ENCODE measurements at places on chromosomes 5 and 9.
A peak's percentile ranks its signal among the peaks of the same experiment; 100 is the strongest.

DNA sequence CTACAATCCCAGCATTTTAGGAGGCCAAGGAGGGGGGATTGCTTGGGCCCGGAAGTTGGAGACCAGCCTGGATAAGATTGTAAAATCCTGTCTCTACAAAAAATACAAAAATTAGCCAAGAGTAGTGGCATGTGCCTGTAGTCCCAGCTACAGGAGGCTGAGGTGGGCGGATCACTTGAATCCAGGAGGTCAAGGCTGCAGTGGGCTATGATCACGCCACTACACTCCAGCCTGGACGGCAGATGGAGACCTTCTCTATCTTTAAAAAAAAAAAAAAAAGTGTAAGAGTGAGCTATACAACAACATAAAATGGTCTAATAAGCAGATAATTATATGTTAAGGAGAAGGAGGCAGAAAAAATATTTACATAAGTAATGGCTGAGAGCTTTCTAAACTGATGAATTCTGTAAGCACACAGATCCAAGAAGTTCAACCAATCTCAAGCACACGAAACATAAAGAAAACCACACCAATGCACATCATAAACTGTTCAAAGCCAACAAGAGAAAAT lies 23.0 kb downstream of the CDC14B start:
- no peak for DNase-seq

DNA sequence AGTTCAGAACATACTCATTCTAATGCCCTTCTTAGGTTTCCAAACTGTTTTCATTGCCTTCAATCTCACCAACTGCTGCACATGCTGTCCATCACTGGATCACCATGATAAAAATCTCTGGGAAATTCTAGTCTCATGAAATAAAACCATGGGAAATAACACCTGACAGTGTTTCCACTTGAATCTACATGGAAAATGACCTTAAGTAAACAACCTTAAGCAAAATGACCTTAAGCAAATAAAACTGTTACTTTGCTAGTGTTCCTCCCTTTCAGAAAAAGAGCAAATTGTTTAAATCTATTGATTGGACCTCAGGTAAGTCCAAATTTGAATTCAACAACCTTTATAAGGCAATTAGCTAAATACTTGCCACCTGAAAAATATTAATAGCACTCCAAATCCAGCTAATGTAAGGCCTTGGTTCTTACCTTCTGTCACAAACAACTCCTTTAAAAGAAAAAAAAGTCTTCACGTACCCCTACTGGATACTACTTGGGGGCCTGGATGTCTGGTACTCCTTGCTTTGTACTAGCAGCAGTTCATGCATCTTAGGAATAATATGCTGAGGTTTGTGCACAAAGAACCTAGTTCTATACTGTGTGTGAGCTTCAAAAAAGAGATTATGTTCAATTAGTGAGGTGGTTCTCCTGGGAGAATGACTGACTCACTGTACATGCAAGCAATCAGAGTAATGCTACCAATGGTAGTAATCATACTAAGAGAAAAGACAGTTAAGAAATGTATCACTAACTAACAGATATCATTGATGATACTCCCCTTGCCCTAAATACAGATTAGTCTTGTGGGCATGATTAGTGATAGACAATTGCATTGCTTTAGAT lies 630.4 kb downstream of the PSAT1 start:
- no peak for DNase-seq

DNA sequence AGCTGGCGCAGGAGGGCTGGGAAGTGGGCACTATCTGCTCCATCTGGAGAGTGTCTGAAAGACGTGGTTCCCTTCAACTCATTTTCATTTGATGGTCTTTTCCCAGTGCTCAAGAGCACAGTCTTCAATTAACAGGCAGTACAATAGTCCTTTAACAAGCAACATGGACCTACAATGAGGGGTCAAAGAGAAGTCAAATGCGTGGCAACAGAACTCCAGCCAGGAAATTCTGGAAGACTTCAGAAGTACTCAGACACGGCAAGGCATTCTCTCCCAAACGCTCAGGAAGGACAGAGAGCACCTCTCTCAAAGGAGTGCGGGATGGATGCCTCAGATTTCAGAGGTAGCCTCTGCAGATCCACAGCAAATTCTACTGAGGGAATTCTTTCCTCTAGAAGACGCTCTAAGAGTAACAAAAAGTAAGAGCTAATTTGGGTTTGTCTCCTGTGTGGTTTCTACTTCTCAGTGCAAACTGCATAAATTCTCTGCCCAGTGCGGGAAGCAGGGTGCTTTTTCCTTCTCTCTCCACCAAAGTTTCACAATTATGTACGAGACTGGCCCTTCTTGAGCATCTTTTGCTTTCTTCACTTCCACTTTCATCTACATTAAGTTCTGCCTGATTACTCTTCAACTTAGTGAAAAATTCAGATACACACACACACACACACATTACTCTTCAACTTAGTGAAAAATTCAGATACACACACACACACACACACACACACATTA lies 56.4 kb downstream of the LHFPL2 start:
- DNase-seq, result peak; percentile 45

DNA sequence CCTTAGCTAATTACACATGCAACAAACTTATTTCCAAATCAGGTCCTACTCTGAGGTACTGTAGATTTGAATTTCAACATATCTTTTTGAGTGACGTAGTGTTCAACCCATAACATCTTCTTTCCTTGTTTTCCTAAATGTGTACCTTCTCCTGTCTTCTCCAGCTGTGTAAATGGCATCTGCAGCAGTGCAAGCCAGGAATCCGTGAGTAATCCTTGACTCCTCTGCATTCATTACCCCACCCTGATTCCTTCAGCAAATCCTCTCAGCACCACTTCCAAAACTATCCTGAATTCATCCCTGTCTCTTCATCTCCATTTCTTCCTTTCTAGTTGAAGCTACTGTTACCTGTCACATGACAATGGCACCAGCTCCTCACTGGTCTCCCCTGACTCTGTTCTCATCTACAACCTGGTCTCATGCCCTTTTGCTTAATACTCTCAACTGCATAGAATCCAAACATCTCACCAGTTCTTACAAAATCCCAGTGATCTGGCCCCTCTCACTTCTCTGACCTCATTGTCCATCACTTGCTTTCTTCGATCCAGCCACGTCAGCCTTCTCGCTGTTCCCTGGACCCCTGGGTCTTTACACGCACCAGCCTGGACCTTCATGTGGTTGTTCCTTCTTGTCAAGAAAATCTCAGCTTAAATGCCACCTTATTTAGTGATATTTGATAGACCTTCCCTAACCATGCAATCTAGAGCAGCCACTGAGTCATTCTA lies 14.6 kb upstream of the TRAF1 start:
- peak; percentile 80 for DNase-seq

DNA sequence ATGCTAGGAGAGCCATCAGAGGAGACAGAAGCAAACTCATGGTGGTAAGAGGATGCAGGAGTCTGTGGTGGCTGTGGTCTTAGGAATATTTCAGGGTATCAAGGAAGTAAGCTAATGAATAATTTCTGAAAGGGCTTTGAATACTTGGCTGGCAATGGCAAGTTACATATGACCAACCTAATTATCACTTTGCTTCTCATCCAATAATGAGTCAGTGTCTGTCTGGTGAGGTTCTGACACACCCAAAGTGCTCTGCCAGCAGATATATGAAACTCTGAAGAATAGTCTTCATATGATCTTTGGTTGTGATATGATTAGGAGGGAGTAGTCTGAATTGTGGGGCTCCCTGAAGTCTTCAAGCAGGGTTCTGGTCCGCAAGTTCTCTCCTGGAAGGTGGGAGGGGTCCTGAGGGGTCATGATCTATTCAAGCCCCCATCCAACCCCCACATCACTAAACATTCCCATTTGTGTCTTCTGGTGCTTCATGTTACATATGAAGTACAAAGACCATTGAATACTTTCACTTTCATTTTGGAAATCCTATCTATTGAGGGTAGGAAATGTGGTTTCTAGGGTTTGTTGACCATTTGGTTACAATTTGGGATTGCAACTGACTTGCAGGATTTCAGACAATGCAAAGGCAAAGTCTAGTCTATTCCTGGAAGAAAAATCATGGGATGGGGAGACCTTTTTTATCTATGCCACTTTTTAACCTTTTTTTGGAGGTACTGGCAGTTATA lies 199.9 kb upstream of the CDKN2B start:
- peak; percentile 72 for DNase-seq

- no peak for DNase-seq
Measured at GRCh38 chr9:129038109-129038852, 1.9 kb downstream of the MIGA2 start.

Data from fibroblast of mammary gland (primary cell).